ENCODE measurements at places on chromosomes 11 and 22. TPM values are rescaled to one million over a fixed set of nuclear protein-coding genes. Genes with fewer than 3 reads are reported as not detected.

DNA sequence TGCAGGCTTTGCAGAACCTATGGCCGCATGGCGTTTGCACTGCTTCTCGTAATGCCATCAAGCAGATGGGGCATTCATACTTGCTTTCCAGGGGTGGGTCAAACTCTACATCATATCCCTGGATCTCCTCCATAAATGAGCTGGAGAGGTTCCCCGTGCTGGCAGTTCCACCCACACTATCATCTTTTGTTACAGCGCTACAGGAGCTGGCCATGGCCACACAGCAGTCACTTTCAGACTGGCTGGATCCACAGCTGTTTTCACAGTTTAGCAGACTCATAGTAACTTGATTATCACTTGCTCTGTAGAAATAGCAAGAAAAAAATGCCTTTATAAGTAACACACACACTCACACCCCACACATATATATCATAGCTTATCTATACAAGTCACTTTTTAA is 8.8 kb downstream of the TRAF6 start:
- H3K4me3 ChIP-seq, result no peak overlapping the region
- H3K27ac ChIP-seq, result no peak overlapping the region
- no peak for DNase-seq
- no peaks in the 10 kb centered on the region for H3K36me3 ChIP-seq
- no peaks in the 10 kb centered on the region for H3K4me1 ChIP-seq
- H3K27me3 ChIP-seq, result no peaks in the 10 kb centered on the region

DNA sequence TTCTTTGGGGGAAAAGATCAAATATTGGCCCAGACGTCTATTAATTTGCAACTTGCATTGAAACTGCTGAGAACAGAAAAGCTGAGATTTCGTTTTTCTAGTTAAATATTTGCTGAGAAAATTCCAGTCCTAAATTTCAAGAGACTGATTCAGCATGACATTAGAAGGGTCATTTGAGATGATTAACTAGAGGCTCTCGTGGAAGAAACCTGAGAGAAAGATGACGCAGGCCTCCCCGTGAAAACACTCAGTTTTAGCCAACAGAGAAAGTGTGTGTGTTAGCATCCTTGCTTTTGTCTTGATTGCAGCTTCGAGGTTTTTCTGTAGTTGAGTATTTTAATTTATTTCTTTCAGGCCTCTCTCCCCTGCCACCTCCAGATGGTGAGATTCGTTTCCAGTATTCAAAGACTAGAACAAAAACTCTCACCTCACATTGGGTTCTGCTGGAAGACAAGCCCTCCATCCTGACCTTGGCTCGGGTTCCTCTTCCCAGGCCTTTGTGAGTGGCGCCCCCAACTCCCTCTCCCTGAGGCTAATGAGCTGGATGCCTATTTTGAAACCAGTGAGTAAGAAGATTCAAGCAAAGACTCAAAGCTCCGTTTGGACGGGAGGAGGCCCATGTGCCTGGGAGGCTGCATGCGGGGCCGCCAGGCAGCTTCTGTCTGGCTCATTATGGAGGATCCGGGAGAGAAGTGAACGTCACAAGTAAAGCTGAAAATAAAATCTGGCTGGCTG is 52.4 kb downstream of the CELSR1 start:
- no peak overlapping the region for H3K4me3 ChIP-seq
- H3K27ac ChIP-seq, result no peak overlapping the region
- H3K4me1 ChIP-seq, result no peaks in the 10 kb centered on the region
- H3K36me3 ChIP-seq, result no peaks in the 10 kb centered on the region
- no peaks in the 10 kb centered on the region for H3K27me3 ChIP-seq
- no peak for DNase-seq

DNA sequence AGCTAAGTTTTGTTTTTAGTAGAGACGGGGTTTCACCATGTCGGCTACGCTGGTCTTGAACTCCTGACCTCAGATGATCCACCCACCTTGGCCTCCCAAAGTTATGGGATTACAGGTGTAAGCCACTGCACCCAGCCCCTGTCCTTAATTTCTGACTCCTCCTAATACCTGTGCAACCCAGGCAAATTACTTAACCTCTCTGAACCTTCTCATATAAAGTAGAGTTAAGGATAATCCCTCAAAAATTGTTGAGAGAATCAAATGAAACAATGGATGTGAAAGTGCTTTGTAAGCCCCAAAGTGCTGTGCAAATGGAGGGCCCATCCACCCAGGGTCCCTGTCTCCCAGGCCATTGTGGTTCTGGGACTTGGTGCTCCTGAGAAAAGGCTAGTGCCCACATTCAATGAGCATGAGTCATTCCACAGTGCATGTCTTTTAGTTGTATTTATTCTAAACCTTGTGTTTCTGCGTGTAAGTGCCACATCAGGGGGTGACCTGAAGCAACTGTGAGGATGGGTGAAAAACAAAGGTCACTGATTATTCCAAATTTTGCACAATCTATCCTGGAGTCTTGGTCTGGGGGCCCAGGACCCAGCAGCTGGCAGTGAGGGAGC is 61.4 kb upstream of the PTPRJ start:
- H3K36me3 ChIP-seq, result no peaks in the 10 kb centered on the region
- H3K4me1 ChIP-seq, result no peaks in the 10 kb centered on the region
- no peak for DNase-seq
- H3K27me3 ChIP-seq, result no peaks in the 10 kb centered on the region
- H3K4me3 ChIP-seq, result no peak overlapping the region
- no peak overlapping the region for H3K27ac ChIP-seq

- H3K27me3 ChIP-seq, result no peaks in the 10 kb centered on the region
- DNase-seq, result peak; percentile 21
- H3K4me1 ChIP-seq, result peaks cover 2% of the 10 kb centered on the region
- no peak overlapping the region for H3K27ac ChIP-seq
These were observed 171.9 kb downstream of the BUD13 start for GRCh38 chr11:116600930-116601329.

DNA sequence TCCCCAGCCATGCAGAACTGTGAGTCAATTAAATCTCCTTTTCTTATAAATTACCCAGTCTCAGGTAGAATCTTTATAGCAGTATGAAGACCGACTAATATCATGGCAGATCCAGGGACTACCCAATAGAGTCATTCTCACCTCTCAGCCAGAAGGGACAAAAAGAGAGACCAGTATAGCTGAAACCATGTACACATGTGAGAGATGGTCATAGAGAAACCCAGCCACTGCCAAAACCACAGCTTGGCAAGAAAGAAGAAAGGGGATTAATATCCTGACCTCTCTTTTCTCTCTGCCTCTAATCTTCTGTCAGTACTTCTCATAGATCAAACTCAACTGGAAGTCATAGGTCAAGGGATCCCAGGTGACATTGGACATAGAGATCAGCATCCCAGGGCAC is 109.8 kb downstream of the CCDC34 start:
- no peaks in the 10 kb centered on the region for H3K27me3 ChIP-seq
- H3K27ac ChIP-seq, result no peak overlapping the region
- H3K36me3 ChIP-seq, result no peaks in the 10 kb centered on the region
- DNase-seq, result no peak
- no peak overlapping the region for H3K4me3 ChIP-seq

GRCh38 chr11:14119357-14119756 is 156.8 kb downstream of the SPON1 start:
- peaks cover 4% of the 10 kb centered on the region for H3K4me1 ChIP-seq
- no peak for DNase-seq
- H3K27ac ChIP-seq, result no peak overlapping the region
- H3K27me3 ChIP-seq, result no peaks in the 10 kb centered on the region
- H3K4me3 ChIP-seq, result no peak overlapping the region

- no peaks in the 10 kb centered on the region for H3K36me3 ChIP-seq
- H3K27me3 ChIP-seq, result no peaks in the 10 kb centered on the region
- H3K27ac ChIP-seq, result no peak overlapping the region
- DNase-seq, result no peak
These were observed 236.1 kb downstream of the KCNA4 start for GRCh38 chr11:29780756-29781155.

DNA sequence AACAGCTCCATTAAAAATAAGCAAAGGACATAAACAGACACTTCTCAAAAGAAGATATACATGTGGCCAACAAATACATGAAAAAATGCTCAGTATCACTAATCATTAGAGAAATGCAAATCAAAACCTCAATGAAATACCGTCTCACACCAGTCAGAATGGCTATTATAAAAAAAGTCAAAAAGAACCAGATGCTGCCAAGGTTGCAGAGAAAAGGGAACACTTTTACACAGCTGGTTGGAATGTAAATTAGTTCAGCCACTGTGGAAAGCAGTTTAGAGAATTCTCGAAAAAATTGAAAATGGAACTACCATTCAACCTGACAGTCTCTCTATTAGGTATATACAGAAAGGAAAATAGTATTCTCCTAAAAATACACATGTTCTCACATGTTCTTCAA is 102.4 kb upstream of the FIBIN start:
- no peaks in the 10 kb centered on the region for H3K4me1 ChIP-seq
- no peaks in the 10 kb centered on the region for H3K36me3 ChIP-seq
- no peak overlapping the region for H3K27ac ChIP-seq
- no peak for DNase-seq
- H3K4me3 ChIP-seq, result no peak overlapping the region

GRCh38 chr11:19474954-19475721 is 234.4 kb upstream of the E2F8 start:
- no peaks in the 10 kb centered on the region for H3K27me3 ChIP-seq
- H3K4me3 ChIP-seq, result no peak overlapping the region
- no peaks in the 10 kb centered on the region for H3K36me3 ChIP-seq
- H3K4me1 ChIP-seq, result no peaks in the 10 kb centered on the region

DNA sequence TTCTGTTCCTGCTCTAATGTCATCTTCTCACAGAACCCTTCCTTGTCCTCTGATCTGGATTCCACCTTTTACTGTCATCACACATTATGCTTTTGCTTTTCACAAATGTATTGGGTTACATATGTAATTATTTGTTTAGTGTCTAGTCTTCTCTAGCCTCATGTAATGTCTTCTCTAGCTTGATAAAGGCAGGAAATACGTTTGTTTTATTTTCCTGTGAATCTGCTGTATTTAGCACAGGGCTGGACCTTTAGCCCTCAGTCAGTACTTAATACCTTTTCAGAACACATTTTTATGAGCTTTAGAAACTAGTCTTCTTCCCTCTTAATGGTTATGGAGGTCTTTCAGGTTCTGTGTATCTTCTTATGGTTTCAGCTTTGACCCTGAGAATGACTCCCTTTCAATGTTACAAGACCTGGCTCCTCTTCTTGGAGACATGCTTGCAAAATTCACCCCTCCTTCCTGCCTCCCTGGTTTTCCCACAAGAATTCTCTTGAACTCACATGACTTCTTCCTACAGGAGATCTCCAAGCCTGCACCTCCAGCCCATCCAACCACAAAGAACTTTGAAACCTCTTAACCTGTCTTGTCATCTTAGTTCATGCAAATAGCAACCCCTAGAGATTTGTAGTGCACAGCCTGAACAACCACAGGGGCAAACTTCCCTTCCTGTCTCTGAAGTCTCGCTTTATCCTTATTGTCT is 132.7 kb upstream of the DDI1 start:
- H3K4me1 ChIP-seq, result peaks cover 1% of the 10 kb centered on the region
- no peak overlapping the region for H3K4me3 ChIP-seq
- no peak for DNase-seq
- no peaks in the 10 kb centered on the region for H3K36me3 ChIP-seq
- H3K27ac ChIP-seq, result no peak overlapping the region
- H3K27me3 ChIP-seq, result no peaks in the 10 kb centered on the region

DNA sequence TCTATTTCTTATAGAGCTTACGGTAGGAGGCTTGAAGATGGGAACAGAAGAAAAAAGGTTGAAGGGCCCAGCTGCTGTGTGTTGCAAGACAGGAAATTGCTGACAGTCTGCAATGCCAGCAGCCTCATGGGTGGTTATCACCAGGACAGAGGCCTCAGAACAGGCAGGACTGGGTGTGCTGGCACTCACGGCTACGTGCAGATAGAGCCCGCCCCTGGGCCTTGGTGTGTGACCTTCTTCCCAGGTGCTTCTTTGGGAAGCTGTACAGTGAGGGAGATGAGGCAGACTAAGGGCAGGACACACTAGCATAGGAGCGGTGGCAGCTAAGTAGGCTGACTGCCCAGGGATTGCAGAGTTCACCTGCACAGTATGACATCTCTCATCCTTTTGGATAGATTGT is 12.6 kb downstream of the PRAME start:
- H3K36me3 ChIP-seq, result no peaks in the 10 kb centered on the region
- no peak overlapping the region for H3K27ac ChIP-seq
- DNase-seq, result peak; percentile 57
- H3K27me3 ChIP-seq, result no peaks in the 10 kb centered on the region
- no peaks in the 10 kb centered on the region for H3K4me1 ChIP-seq
- H3K4me3 ChIP-seq, result no peak overlapping the region

GRCh38 chr22:27844256-27844655 is 42.7 kb upstream of the MN1 start:
- no peaks in the 10 kb centered on the region for H3K36me3 ChIP-seq
- no peak for DNase-seq
- no peak overlapping the region for H3K4me3 ChIP-seq
- H3K27me3 ChIP-seq, result no peaks in the 10 kb centered on the region
- H3K4me1 ChIP-seq, result no peaks in the 10 kb centered on the region
- H3K27ac ChIP-seq, result no peak overlapping the region

DNA sequence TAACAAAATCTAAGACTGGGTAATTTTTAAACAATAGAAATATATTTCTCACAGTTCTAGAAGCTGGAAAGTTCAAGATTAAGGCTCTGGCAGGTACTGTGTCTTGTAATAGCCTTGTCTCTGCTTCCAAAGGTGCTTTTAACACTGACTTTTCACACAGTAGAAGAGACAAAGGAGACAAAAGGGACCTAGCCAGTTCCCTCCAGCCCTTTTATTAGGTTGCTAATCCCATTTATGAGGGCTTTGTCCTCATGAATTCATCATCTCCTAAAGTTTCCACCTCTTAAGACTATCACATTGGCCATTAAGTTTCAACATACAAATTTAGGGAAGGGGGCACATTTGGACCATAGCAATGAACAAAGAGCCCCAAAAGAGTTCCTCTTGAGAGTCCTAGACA is 40.7 kb downstream of the FAM181B start:
- no peak for DNase-seq
- no peak overlapping the region for H3K27ac ChIP-seq
- no peak overlapping the region for H3K4me3 ChIP-seq
- no peaks in the 10 kb centered on the region for H3K4me1 ChIP-seq

- no peak for DNase-seq
- no peaks in the 10 kb centered on the region for H3K27me3 ChIP-seq
- no peak overlapping the region for H3K4me3 ChIP-seq
These were observed 15.8 kb upstream of the FLI1 start for GRCh38 chr11:128678024-128678423.

- H3K27me3 ChIP-seq, result no peaks in the 10 kb centered on the region
- no peak overlapping the region for H3K4me3 ChIP-seq
- no peaks in the 10 kb centered on the region for H3K36me3 ChIP-seq
- DNase-seq, result no peak
- peaks cover 6% of the 10 kb centered on the region for H3K4me1 ChIP-seq
- H3K27ac ChIP-seq, result no peak overlapping the region
These were observed 19.1 kb downstream of the LRP5 start for GRCh38 chr11:68331338-68331947.

- no peak overlapping the region for H3K4me3 ChIP-seq
- no peak overlapping the region for H3K27ac ChIP-seq
- no peaks in the 10 kb centered on the region for H3K4me1 ChIP-seq
- DNase-seq, result no peak
- H3K27me3 ChIP-seq, result no peaks in the 10 kb centered on the region
These were observed 257.6 kb downstream of the LUZP2 start for GRCh38 chr11:24754406-24754805.

TYR gene
- not detected for total RNA-seq

FAM181B gene
- total RNA-seq, result 1.9 TPM

TSPAN18 gene
- total RNA-seq, result 44.9 TPM

INSC gene
- total RNA-seq, result 1.3 TPM

TMA7B gene
- total RNA-seq, result 0.39 TPM

NAALADL1 gene
- total RNA-seq, result 14.1 TPM

MMP12 gene
- 1.4 TPM for total RNA-seq

GUCY1A2 gene
- 37.9 TPM for total RNA-seq

CLMP gene
- total RNA-seq, result 107 TPM

RDX gene
- 144 TPM for total RNA-seq

PANX3 gene
- not detected for total RNA-seq

OR8D1 gene
- not detected for total RNA-seq
